ENCODE measurements at places on chromosomes 7 and 10.

- H3K36me3 ChIP-seq, result no peaks in the 10 kb centered on the region
- no peaks in the 10 kb centered on the region for H3K27me3 ChIP-seq
- no peaks in the 10 kb centered on the region for H3K4me1 ChIP-seq
- H3K4me3 ChIP-seq, result no peak overlapping the region
- DNase-seq, result peak; percentile 10
These were observed 27.7 kb downstream of the TDRD1 start for GRCh38 chr10:114206902-114207301.

DNA sequence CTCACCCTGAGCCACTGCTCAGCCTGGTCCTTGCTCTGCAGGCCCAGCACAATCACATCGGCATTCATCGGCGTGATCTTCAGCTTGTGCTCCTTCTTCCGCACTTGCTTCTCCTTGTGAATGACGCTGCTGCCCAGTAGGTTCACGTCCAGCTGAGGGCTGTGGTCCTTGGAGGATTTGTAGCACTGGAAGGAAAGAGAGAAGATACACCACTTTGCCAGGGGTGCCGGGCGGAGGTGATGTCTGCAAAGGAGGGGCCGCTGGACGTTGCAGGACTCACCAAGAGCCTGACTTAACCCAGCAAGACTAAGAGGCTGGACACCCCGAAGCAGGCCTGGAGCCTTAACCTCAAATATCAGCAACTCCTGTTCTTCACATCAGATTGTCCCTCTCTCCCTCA is 74.8 kb downstream of the VWA2 start:
- no peak overlapping the region for H3K27ac ChIP-seq
- H3K4me3 ChIP-seq, result no peak overlapping the region
- no peaks in the 10 kb centered on the region for H3K27me3 ChIP-seq
- H3K36me3 ChIP-seq, result peaks cover 5% of the 10 kb centered on the region

DNA sequence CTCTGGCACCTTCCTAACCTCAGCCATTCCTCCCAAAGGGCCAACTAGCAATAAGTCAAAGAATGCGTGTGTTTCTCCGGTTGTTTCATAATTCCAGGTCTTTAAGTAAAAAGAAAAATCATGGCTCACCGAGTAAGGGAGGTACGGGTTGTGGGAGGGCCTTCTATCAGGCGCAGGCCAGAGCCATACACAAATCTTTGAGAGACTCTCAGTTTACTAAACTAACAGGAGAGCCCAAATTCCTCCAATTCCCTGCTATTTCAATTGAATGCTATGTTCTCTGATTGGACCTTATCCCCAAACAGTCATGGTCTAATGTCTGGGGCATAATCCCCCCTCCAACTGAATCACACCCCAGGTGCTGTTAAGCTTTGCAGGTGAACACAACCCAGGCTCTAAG is 26.2 kb upstream of the SLF2 start:
- H3K27me3 ChIP-seq, result peaks cover 11% of the 10 kb centered on the region
- no peak overlapping the region for H3K27ac ChIP-seq
- H3K36me3 ChIP-seq, result no peaks in the 10 kb centered on the region
- peaks cover 25% of the 10 kb centered on the region for H3K4me1 ChIP-seq
- no peak overlapping the region for H3K4me3 ChIP-seq

- no peak for DNase-seq
- no peaks in the 10 kb centered on the region for H3K4me1 ChIP-seq
- no peaks in the 10 kb centered on the region for H3K27me3 ChIP-seq
These were observed 143.7 kb downstream of the VIPR2 start for GRCh38 chr7:159000859-159001435.

GRCh38 chr7:1810521-1810920 is 140.4 kb downstream of the ELFN1 start:
- H3K27ac ChIP-seq, result no peak overlapping the region
- DNase-seq, result no peak
- no peaks in the 10 kb centered on the region for H3K27me3 ChIP-seq
- H3K4me1 ChIP-seq, result no peaks in the 10 kb centered on the region

- no peaks in the 10 kb centered on the region for H3K27me3 ChIP-seq
- no peak for DNase-seq
- H3K27ac ChIP-seq, result no peak overlapping the region
- H3K4me1 ChIP-seq, result no peaks in the 10 kb centered on the region
- H3K4me3 ChIP-seq, result no peak overlapping the region
- peaks cover 5% of the 10 kb centered on the region for H3K36me3 ChIP-seq
These were observed 38.2 kb downstream of the HK1 start for GRCh38 chr10:69316313-69317059.

DNA sequence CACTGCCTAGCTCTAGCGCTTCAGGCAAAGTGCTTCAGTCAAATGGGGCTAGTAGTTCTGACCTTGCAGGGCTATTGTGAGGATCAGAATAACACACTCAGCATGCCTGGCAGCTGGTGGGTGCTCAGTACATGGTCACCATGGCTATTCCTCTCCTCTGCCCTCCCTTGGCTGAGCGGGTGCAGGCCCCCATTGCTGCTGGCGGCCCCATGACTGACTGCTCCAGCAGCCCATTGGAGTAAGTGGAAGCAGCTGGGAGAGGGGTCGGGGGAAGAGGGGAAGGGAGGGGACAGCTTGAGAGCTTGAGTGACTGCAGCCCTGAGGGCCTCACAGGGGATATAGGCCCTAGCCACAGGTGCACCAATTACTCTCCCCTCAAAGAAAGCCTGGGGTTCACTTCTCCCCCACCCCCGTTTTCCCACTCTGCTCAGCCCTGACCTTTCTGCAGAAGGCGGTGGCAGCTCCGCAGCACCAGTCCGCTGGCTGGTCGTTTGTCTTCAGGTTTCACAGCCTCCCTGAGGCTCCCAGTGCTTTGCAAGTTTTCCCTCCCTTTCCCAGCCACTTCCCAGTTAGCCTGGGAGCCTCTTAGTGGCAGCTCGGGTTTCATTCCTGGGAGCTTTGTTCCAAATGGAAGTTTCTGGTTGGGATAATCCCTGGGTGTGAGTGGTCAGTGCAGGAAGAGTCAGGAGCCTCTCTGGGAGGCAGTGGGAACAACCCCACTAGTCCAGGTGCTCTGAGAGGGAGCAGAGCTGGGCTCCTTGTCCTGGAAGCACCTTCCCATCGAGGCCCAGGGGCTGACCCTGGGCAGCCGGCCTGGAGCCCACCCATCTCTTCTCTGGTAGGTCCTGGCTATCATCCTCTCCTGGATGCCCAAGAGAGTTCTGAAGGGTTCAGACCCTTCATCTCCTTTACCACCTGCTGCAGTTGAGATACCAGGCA is 16.3 kb downstream of the FGF8 start:
- DNase-seq, result no peak
- no peaks in the 10 kb centered on the region for H3K36me3 ChIP-seq
- H3K27ac ChIP-seq, result no peak overlapping the region
- no peaks in the 10 kb centered on the region for H3K4me1 ChIP-seq
- peaks cover 8% of the 10 kb centered on the region for H3K27me3 ChIP-seq

GRCh38 chr7:29282819-29283414 is 88.3 kb downstream of the CHN2 start:
- H3K27me3 ChIP-seq, result no peaks in the 10 kb centered on the region
- H3K36me3 ChIP-seq, result no peaks in the 10 kb centered on the region
- H3K27ac ChIP-seq, result no peak overlapping the region

- no peaks in the 10 kb centered on the region for H3K36me3 ChIP-seq
- no peak overlapping the region for H3K4me3 ChIP-seq
- H3K27ac ChIP-seq, result no peak overlapping the region
- H3K4me1 ChIP-seq, result no peaks in the 10 kb centered on the region
- no peaks in the 10 kb centered on the region for H3K27me3 ChIP-seq
- no peak for DNase-seq
These were observed 362.6 kb upstream of the MGMT start for GRCh38 chr10:129104266-129105045.

GRCh38 chr10:87603769-87604168 is 55.9 kb upstream of the PAPSS2 start:
- H3K27me3 ChIP-seq, result no peaks in the 10 kb centered on the region
- DNase-seq, result no peak
- no peak overlapping the region for H3K27ac ChIP-seq

DNA sequence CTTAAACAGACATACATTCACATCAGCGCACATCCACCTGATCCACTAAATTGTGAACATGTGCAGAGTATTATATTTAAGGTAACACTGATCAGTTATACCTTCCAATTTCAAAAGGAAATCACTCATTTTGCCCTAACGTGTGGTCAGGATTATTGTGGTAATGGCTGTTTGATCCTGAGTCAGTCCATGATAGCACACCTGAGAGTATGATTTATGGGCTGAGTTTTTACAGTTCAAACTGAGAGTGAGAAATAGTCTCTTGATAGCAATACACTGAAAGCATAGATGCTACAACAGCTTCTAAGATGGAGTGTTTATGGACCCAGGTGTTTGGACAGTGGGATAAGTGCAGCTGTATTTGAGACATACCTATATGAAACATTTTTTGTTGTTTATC is 96.7 kb downstream of the KIF20B start:
- H3K27me3 ChIP-seq, result no peaks in the 10 kb centered on the region
- H3K4me1 ChIP-seq, result no peaks in the 10 kb centered on the region
- H3K4me3 ChIP-seq, result no peak overlapping the region
- no peak for DNase-seq
- no peaks in the 10 kb centered on the region for H3K36me3 ChIP-seq

DNA sequence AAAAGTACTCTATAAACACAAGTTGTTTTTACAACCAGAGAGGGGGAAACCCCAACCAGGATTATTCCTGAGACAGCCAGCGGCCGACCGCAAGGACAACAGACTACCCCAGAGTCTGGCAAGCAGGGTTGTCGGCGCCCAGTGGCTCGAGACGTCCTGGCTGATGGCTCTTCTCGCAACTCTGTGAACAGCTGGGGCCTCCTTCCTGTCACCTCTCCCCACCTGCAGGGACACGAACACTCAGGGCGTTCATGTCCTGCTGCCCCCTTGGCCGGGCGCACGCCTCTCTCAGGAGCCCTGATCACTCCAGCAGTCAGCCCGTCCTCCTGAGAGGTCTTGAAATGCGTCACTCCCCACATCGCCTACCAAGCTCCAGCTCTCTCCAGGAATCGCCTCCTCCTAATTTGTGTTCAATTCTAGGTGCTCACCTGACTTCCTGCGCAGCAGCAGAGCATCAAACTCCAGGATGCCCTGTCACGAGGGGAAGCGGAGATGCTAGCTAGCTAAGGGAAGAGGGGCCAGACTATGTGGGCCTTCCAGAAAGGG is 66.4 kb upstream of the TNRC18 start:
- H3K4me3 ChIP-seq, result no peak overlapping the region
- no peaks in the 10 kb centered on the region for H3K27me3 ChIP-seq
- H3K36me3 ChIP-seq, result peaks cover 47% of the 10 kb centered on the region
- no peak overlapping the region for H3K27ac ChIP-seq
- peaks cover 2% of the 10 kb centered on the region for H3K4me1 ChIP-seq
- no peak for DNase-seq

GRCh38 chr10:28858646-28859045 is 181.3 kb downstream of the BAMBI start:
- no peak for DNase-seq
- H3K27ac ChIP-seq, result no peak overlapping the region
- H3K27me3 ChIP-seq, result no peaks in the 10 kb centered on the region

- no peak for DNase-seq
- H3K27ac ChIP-seq, result no peak overlapping the region
- H3K36me3 ChIP-seq, result no peaks in the 10 kb centered on the region
- no peaks in the 10 kb centered on the region for H3K27me3 ChIP-seq
These were observed 23.9 kb upstream of the DNAJB6 start for GRCh38 chr7:157312941-157313340.

- DNase-seq, result no peak
- H3K4me1 ChIP-seq, result no peaks in the 10 kb centered on the region
- no peak overlapping the region for H3K4me3 ChIP-seq
- H3K36me3 ChIP-seq, result no peaks in the 10 kb centered on the region
These were observed 31.4 kb upstream of the ZNF32 start for GRCh38 chr10:43680035-43680434.

DNA sequence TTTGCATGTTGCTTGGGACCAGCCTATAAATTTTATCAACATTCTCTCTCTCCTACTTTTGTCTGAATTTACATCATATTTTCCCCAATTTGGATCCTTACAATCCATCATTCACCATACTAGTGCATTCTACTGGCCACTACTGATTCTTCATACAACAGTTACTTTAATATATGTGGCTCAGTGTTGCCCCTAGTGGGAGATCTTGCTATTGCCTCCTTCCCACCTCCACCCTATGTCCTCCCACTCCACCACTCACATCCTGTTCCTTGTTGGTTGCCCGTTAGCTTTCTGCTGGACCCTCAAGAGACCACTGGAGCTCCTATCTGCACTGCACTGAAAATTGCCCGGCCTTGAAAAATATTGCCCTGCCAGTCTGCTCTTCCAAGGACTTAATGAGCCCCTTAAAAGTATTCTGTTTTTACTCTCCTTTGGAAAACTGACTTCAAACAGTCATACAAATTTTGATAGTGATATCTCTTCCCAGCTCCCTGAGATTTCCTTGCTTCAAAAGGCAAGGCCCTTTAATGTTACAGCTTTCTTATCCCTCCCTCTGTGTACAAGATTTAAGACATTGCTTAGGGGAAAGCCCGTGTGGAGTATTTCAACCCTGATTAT is 243.2 kb upstream of the TMEM229A start:
- no peaks in the 10 kb centered on the region for H3K4me1 ChIP-seq
- H3K27me3 ChIP-seq, result no peaks in the 10 kb centered on the region
- H3K27ac ChIP-seq, result no peak overlapping the region
- no peaks in the 10 kb centered on the region for H3K36me3 ChIP-seq
- H3K4me3 ChIP-seq, result no peak overlapping the region
- DNase-seq, result peak; percentile 18

- peaks cover 2% of the 10 kb centered on the region for H3K4me1 ChIP-seq
- no peaks in the 10 kb centered on the region for H3K36me3 ChIP-seq
- no peak for DNase-seq
These were observed 95.4 kb downstream of the TCF7L2 start for GRCh38 chr10:113045147-113046055.

DNA sequence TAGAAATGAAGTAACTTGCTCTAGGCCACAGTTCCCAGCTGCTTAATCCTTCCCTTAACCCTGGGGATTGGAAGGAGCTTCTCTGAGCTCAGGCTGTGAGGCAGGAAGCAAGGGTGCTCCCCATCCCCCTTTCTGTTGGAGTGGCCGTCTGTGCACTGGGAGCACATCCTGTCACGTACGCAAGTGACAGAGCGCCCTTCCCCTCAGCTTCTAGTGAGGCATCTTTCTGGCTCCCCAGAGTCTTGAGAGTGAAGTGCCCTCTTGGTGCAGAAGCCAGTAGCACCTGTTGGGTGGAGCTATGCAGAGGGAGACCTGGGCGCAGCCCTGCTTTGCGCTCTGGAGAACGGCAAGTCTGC is 47.8 kb downstream of the SHH start:
- no peak overlapping the region for H3K4me3 ChIP-seq
- no peak for DNase-seq
- no peak overlapping the region for H3K27ac ChIP-seq
- peaks cover 4% of the 10 kb centered on the region for H3K36me3 ChIP-seq
- peaks cover 2% of the 10 kb centered on the region for H3K4me1 ChIP-seq

DNA sequence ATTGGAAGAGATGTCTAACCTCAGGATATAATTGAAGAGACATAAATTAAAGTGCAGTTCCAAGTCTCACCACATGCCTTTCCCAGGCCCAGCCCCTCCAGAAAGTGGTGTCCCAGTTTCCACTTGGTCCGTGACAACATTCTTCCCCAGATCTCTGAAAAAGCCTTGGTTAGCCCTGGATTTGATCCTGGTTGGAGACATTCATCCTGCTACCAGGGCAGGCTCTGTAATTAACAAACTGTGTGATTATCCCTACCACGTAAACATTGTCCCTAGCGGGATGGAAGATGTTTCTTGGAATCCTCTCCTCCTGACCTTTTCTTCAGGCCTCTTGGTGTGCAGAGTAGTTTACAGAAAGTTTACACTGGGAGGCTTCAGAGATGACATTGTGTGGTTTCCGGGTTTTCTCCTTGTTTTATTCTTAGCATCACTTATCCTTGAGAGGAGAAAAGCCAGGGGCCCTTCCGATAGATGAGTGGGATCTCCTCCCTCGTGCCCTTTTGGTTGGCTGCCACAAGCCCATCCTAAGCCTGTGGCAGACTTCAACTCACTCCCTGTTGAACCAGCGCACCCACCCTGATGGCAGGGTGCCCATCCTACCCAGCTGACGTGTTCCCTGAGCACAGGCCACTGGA is 83.8 kb downstream of the COL13A1 start:
- H3K4me3 ChIP-seq, result no peak overlapping the region
- H3K27me3 ChIP-seq, result no peaks in the 10 kb centered on the region
- peaks cover 11% of the 10 kb centered on the region for H3K36me3 ChIP-seq
- no peak for DNase-seq
- peaks cover 5% of the 10 kb centered on the region for H3K4me1 ChIP-seq
